ENCODE measurements at places on chromosomes 3 and 15.

GRCh38 chr3:197458179-197458707 lies 97.5 kb downstream of the BDH1 start:
- DNase-seq, result no peak

- DNase-seq, result no peak
These were observed 4.9 kb upstream of the TMEM212 start for GRCh38 chr3:171838218-171838720.

GRCh38 chr3:147159141-147159540 lies 247.2 kb downstream of the ZIC4 start:
- DNase-seq, result no peak

DNA sequence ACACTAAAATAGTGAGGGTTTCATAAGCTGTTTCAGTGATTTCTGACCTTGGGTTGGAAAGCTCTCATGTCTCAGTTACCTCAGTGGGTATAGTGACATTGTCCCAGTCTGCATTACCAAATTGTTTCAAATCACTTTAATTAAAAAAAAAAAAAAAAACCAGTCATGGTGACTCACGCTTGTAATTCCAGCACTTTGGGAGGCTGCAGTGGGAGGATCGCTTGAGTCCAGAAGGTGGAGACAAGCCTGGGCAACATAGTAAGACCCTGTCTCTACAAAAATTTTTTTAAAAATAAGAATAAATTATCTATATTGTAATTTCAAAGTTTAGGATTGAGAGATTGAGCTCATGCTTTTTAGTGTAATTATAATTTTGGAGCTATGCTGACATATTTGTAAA lies 78.0 kb downstream of the MBNL1 start:
- DNase-seq, result no peak

DNA sequence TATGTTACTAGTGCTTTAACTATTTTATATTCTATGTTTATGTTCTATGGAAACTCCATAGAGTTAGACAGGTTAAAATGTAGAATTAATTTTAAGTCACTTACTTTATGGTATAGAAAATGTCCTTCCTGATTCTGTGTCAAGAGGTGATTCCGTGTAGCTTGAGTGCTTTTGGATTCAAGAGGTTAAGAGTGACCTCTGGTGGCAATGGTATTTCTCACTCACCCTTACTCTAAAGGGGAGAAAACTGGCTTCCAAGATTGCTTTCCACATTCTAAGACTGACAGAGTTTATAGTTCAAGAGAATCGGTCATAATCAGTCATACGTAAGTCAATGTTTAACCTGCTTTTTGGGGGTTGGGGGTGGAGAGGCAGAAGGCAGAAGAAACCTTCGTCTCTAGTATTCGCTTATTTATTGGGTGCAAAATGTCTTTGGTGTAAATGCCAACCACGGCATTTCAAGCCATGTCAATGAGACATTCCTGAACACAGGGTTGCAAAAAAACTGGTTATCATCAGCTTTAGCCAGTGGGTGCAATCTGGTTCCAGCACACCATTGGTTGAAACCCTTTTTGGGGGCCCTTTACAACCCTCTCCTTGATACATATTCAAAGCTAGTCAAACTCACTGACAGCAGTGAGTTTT lies 92.0 kb upstream of the VGLL3 start:
- DNase-seq, result peak; percentile 17

GRCh38 chr3:64163755-64164148 lies 61.5 kb downstream of the PRICKLE2 start:
- no peak for DNase-seq

DNA sequence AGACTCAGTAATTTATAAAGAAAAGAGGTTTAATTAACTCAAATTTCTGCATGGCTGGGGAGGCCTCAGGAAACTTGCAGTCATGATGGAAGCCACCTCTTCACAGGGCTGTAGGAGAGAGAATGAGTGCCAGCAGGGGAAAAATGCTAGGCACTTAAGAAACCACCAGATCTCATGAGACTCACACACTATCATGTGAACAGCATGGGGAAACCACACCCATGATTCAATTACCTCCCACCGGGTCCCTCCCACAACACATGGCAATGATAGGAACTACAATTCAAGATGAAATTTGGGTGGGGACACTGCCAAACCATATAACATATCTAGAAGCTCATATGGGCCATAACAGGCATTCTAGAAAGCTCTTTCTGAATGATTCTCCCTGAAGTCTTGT lies 190.3 kb downstream of the WNT5A start:
- no peak for DNase-seq

- DNase-seq, result no peak
These were observed 278.5 kb upstream of the UMPS start for GRCh38 chr3:124451630-124452317.

GRCh38 chr3:99878005-99878404 lies 60.3 kb downstream of the CMSS1 start:
- no peak for DNase-seq

Measured in D721Med (cell line).